ENCODE measurements at places on chromosomes 7 and 10.

DNA sequence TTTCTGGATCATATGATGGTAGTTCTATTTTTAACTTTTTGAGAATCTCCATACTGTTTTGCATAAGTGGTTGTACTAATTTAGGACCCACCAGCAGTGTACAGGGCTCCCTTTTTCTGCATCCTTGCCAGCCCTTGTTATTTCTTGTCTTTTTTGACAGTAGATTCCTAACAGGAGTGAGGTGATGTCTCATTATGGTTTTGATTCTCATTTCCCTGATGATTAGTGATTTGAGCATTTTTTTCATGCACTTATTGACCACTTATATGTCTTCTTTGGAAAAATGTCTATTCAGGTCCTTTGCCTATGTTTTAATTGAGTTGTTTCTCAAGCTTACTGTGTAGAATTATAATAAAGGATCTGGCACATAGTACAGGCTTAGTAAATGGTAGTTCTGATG is 238.8 kb upstream of the BMPER start:
- DNase-seq, result no peak

GRCh38 chr10:131200856-131201470 is 110.6 kb downstream of the TCERG1L start:
- DNase-seq, result no peak

- DNase-seq, result no peak
Observed at GRCh38 chr10:78805176-78805575, 263.6 kb upstream of the ZMIZ1 start.

- no peak for DNase-seq
Observed at GRCh38 chr7:46007194-46007593, 86.1 kb upstream of the IGFBP3 start.

GRCh38 chr7:44333911-44334733 is 8.7 kb upstream of the CAMK2B start:
- DNase-seq, result peak; percentile 73

GRCh38 chr10:14826076-14826829 is 11.6 kb downstream of the CDNF start:
- no peak for DNase-seq

DNA sequence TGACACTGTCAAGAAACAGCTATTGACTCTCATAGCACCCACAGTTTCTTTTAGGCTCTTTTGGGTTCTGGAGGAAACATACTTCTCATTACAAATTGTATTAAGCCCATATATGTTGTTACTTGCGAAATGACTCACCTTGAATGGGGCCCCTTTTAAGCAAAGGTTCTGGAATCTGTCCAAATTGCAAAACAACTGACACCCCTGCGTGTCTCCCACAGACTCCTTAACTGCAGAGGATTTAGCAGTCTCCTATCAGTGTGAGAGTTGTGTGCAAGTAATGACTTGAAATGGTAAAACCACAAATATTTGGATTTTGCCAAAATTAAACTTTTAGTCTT is 192.3 kb downstream of the DNAJC1 start:
- DNase-seq, result no peak

DNA sequence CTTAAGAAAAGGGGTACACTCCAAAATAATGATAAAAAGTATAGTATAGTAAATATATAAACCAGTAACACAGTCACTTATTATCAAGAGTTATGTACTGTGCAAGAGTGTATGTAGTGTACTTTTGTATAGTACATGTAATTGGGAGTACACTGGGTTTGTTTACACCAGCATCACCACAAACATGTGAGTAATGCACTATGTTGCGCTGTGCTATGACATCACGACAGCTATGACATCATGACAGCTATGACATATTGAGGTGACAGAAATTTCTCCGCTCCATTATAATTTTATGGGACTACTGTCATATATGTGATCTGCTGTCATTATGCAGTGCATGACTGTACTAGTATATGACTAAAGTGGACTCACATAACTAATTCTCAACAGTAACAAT is 84.6 kb downstream of the KMT2C start:
- no peak for DNase-seq
